ENCODE measurements at places on chromosomes 4 and X.

- DNase-seq: no peak
Measured at GRCh38 chr4:2852481-2852921, 8.9 kb downstream of the ADD1 start.

GRCh38 chr4:25406081-25406692 is 29.1 kb downstream of the ANAPC4 start:
- no peak for DNase-seq

GRCh38 chr4:20883231-20883630 is 183.0 kb downstream of the PACRGL start:
- no peak for DNase-seq

DNA sequence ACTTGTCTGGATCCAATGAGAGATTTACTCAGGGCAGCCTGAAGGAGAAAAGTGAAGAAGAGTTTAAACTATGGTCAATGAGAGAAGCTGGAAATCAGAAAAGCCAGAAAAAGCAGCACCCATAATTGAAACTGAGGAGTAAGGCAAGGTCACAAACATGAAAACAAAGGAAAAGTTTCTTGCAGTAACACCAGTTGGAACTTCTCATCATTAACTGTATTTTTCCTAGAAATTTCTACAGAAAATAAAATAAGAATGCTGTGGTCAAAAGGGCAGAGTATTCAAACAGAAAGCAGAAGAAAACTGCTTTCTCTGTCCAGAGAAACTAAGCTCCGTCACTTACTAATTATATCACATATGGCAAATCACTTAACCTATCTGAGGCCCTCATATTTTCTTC is 102.2 kb downstream of the OR13H1 start:
- no peak for DNase-seq

GRCh38 chr4:26084414-26084813 is 170.4 kb downstream of the SMIM20 start:
- DNase-seq: no peak

DNA sequence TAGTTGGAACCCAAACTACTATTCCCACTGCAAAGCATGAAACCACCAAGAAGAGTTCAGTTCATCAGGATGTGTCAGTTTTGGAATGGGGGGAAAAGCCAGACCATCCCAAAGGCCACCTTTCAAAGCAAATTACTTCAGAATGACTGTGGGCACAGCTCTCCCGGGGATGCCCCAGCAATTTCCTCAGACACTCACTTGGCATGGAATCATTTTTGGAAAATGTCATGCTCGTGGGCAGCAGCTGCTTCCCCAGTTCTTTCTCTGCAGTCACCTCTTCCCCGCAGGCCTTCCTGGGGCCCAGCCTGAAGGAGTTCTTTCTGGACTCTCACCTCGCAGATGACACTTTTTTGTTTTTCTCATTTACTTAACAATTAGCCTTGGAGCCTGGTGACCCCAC is 350.3 kb downstream of the NR3C2 start:
- no peak for DNase-seq

GRCh38 chr4:121574618-121575017 is 122.2 kb downstream of the ANXA5 start:
- no peak for DNase-seq

DNA sequence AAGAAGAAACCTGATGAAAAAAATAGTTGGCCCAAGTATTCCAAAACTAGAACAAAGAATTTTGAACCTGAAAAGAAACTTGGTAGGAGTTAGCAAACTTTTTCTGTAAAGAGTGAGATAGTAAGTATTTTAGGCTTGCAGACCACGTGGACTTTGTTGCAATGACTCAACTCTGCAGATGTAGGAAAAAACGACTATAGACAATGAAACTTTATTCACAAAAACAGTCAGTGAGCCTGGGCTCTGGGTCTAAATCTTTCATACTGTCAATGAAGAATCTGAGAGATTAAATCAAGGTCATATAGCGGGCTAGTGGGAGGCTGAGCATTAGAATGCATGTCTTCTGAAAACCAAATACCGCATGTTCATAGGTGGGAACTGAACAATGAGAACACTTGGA is 23.0 kb downstream of the SH3D19 start:
- DNase-seq: no peak

DNA sequence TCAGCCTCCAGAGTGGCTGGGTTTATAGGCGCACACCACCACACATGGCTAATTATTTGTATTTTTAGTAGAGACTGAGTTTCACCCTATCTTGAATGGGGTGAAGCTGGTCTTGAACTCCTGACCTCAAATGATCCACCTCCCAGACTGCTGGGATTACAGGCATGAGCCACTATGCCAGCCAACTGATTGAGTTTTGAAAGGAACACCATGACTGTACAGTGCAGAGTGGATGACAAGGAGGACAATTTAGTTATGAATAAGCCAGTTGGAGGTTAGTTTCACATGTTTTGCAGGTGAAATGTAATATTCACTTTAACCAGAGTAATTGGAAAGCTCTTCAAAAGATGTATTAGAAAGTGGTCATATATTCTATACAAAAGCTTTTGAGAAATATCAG is 60.8 kb downstream of the PCDH18 start:
- no peak for DNase-seq

DNA sequence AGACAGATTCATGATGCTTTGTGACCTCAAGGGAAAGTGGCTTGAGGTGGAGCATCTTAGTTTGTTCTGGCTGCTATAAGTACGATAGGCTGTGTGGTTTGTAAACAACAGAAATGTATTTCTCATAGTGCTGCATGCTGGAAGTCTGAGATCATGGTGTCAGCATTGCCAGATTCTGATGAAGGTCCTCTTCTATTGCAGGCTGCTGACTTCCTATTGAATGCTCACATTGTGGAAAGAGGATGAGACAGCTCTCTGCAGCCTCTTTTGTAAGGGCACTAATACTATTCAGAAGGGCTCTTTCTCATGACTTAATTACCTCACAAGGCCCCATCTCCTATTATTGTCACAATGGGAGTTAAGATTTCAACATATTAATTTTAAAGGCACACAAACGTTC is 1674.0 kb upstream of the PCDH7 start:
- DNase-seq: no peak

DNA sequence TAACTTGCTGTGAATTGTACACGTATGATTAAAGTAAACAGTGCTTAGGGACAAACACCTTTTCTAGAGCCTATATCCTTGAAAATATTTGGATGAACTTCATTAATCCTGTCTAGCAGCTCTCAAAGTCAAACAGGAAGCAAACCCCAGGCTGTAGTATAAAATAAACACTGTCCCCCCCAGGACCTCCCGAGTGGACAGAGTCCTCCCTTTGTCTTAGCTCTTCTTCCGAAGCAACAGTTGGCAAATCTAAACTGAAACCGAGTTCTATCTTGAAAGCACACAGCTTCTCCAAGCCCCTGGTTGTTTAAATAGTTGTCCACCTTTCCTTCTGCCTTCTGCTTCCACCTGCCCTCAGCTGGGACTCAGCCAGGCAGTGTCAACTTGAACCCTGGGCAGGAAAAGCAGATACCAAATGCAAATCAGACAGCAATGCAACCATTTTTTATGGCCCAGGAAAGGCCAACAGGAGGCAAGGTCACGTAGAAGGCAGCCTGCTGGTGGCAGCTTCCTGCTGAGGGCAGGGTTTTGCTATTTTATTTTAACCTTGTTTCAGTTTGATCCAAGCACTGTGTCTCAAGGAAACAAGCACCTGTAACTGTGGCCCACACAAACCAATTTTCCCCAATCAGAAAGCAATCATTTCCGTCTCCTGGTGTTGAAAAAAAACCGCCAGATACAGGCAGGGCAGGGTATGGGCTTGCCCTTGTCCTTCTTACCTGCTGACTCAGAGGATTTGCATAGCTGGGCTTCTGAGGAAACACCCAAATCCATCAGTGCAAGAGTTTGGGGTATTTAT is 110.3 kb upstream of the KIT start:
- DNase-seq: peak; percentile 78

- DNase-seq: no peak
Measured at GRCh38 chr4:133600008-133600407, 450.9 kb downstream of the PCDH10 start.

GRCh38 chr4:58543465-58543864 is 1433.3 kb upstream of the IGFBP7 start:
- no peak for DNase-seq

- peak; percentile 33 for DNase-seq
Measured at GRCh38 chr4:83285055-83285407, 433 bp upstream of the COQ2 start.

- DNase-seq: no peak
Measured at GRCh38 chr4:158255727-158256324, 45.5 kb downstream of the TMEM144 start.

GRCh38 chr4:82034878-82035277 is 338.9 kb downstream of the HNRNPD start:
- DNase-seq: no peak

GRCh38 chrX:121975671-121976070 is 928.3 kb downstream of the GLUD2 start:
- no peak for DNase-seq

All from DMS153 (cell line).